Liver (tissue), 10 donors: ENCODE measurements at places on chromosomes 1 and 21. TPM values are rescaled to one million over a fixed set of nuclear protein-coding genes. Genes with fewer than 3 reads are reported as not detected.

GRCh38 chr1:160789702-160790611 lies 6.0 kb upstream of the LY9 start:
- DNase-seq: no peak

GRCh38 chr1:74861867-74862266 lies 128.9 kb downstream of the TYW3 start:
- no peak for DNase-seq

GRCh38 chr1:195851804-195852203 lies 756.4 kb downstream of the KCNT2 start:
- no peak for DNase-seq

GRCh38 chr1:65769636-65770035 lies 23.1 kb upstream of the PDE4B start:
- DNase-seq: no peak

- DNase-seq: no peak
Measured at GRCh38 chr1:41700581-41700980, 216.1 kb upstream of the EDN2 start.

GRCh38 chr1:173857363-173857917 lies 10.3 kb downstream of the GAS5 start:
- DNase-seq: no peak

- no peak for DNase-seq
Measured at GRCh38 chr1:204738506-204738905, 53.0 kb upstream of the LRRN2 start.

GRCh38 chr1:75969550-75969949 lies 37.3 kb upstream of the ASB17 start:
- DNase-seq: no peak

GRCh38 chr1:156864796-156865195 lies 4.1 kb downstream of the NTRK1 start:
- DNase-seq: no peak

DNA sequence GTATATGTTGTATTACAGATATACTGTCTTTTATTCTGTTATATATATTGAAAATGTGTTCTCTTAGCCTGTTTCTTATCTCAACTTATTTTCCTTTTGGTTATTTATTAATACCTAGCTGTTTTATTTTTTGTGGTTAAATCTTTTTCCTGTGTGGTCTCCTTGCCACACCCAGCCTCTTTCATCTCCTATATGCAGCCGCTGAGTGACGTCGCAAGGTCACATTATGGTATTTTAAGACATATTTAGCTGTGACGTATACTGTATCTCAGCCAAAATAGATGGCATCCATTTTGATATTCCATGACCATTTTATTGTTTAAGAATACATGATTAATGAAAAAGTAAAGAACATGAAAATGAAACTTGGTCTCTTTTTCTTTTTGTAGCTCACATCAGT lies 29.1 kb downstream of the CENPF start:
- DNase-seq: no peak

GRCh38 chr1:45026446-45026845 lies 14.4 kb downstream of the UROD start:
- no peak for DNase-seq

- DNase-seq: no peak
Measured at GRCh38 chr1:77484926-77485325, 197.5 kb downstream of the ZZZ3 start.

DNA sequence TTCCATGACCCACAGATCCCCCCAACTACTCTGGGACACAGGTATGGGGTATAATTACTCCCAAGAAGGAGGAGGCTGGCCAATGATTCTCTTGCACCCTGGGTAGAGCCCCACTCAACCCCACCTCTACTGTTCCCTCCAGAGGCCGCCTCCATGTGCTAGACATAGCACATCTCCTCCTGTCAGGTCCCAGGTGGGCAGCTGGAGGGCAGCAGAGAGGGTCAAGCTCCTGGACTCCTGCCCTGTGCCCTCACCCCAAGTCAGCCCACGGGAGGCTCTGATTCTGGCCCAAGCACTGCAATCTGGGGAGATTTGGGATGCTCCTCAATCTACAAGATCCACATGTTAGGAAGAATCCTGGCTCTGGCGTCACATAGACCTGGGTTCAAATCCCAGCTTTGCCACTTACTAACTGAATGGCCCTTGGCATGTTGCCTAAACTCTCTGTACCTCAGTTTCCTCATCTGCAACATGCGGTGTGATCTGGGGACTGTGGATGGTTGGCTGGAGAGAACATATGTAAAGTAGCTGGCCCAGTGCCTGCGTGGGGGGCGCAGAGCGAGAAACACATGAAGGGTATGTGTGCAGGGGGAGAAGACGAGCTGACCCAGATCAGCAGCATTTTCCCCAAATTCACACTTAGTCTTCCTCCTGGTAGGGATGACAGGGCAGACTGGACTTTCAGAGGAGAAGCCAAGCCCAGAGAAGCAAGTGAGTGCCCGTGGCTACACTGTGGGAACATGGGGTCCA lies 23.2 kb downstream of the TNNT2 start:
- DNase-seq: no peak

GRCh38 chr1:99992044-99992722 lies 22.4 kb downstream of the SLC35A3 start:
- DNase-seq: no peak

DNA sequence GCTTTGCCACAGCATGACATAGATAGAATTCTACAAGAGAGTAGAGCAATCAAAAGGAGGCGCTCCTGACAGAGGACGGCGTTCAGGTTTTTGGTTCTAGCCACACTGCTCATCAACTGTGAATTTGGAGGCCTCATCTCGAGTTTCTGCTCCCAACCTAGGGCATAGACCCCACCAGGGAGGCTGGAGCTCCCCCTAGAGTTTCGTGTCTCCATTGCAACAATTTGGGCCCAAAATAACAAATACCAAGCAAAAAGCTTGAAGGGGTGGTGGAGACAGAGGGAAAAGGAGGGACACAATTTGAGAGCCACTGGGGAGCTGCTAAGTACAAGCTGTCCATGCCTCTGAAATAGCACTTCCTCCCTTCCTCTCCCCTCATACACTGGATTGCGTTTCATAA lies 297.0 kb downstream of the GPATCH2 start:
- no peak for DNase-seq

DNA sequence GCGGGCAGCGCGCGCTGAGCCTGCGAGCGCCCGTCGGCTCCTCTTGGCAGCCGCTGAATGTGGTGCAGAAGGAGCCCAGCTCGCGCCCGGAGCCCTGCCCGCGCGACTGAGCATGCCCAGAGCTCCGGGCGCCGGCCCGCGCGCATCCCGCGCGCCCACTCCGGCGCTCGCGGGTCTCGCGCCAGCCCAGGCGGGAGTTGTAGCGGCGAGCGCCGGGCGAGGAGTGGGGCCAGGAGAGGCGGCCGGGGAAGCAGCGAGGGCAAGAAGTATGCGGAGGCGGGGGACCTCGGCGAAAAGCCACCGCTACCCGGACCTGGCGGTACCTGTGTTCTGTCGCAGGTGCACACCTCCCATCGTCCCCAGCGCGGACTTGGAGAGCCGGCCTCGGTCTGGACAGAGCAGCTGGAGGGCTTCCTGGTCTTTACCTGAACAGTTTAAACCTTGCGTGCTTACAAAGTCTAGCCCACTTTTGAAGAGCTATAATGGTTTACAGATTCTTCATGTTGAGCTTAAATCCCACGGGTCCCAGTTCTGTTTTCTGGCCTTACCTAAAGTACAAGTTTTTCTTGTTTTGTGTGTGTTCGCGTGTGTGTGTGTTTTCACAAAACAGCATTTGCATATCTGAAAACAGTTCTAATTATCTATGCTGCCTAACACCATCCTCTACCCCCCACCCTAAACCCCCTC lies at the start of gene DDAH1:
DDAH1 (minus strand) TSS at position 61 of the 687 bp plus-strand sequence. CDS start 114 bp downstream, outside the sequence.
- peak; percentile 43 for DNase-seq

DNA sequence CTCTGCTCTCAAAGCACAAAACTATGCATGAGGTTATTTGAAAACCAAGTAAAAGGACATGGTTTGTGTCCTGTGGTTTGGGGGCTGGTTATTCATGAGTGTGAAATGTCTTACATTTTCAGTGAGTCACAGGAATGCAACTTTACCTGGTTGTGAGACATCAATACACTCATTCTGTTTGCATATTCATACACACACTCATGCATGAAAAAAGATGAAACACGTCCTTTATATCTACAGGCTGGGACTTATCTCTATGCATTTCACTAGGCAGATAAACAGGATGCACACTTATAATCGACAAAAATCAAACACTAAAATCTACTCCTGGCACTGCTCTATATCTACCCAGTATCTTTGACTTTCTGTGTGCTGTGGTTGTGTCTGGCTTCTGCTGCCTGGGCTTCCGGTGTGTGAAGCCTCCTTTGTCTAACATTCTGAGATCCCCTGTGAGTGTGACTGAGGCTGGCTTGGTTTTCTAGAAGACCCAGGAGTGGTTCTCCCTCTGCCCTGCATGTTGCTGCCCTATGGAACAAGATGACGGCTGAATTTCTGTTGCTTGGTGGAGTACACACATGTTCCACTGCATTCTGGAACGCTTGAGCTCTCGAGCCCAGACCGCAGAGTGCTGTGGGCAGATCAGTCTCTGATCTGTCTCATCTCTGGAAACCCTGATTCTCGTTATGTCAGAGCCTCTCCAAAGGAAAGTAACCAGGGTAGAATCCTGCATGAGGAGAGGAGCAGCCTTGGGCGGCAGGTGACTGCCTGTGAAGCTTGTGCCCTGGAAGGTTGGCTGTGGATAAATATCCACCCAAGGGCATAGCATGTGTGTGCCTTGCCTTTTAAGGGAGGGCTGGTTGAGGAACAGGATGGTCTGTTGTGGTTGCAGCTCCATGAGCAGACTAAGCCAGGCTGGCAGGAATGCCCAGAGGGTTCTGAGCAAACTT lies 19.7 kb upstream of the FASLG start:
- DNase-seq: no peak

- no peak for DNase-seq
Measured at GRCh38 chr1:154748405-154748775, 121.7 kb downstream of the KCNN3 start.

The ZDHHC18 gene
- 8.3 TPM for total RNA-seq

The LCE1F gene
- total RNA-seq: not detected

The QSOX1 gene
- total RNA-seq: 14.3 TPM

The DLGAP3 gene
- total RNA-seq: 0.08 TPM

The GBP6 gene
- not detected for total RNA-seq

The DIRAS3 gene
- total RNA-seq: 0.92 TPM
